ENCODE measurements at places on chromosomes 2 and 18. TPM values are rescaled to one million over a fixed set of nuclear protein-coding genes. Genes with fewer than 3 reads are reported as not detected.

Gene ADCY3
- total RNA-seq: 108 TPM

Gene SLC38A11
- total RNA-seq: not detected

Gene NEU4
- 3.2 TPM for total RNA-seq

Gene DSC3
- total RNA-seq: not detected

Gene MTCL1
- total RNA-seq: 0.50 TPM

Gene LOXL3
- 2.1 TPM for total RNA-seq

All from activated T-helper 2 cell treated with anti-CD3 and anti-CD28 coated beads, Interferon-gamma antibody, Interleukin-2, Interleukin-4, amounts not matched to agents 10 μg/mL and 5 μg/mL and 100 μg/mL, durations not matched to agents 14 hours and 24 hours and 36 hours (primary cell).